Stimulated activated CD4-positive, alpha-beta T cell treated with anti-CD3 and anti-CD28 coated beads, Interleukin-1b, Interleukin-23, amount 100 ng/mL, for 48 hours (primary cell): ENCODE measurements at places on chromosomes 3 and 15.

DNA sequence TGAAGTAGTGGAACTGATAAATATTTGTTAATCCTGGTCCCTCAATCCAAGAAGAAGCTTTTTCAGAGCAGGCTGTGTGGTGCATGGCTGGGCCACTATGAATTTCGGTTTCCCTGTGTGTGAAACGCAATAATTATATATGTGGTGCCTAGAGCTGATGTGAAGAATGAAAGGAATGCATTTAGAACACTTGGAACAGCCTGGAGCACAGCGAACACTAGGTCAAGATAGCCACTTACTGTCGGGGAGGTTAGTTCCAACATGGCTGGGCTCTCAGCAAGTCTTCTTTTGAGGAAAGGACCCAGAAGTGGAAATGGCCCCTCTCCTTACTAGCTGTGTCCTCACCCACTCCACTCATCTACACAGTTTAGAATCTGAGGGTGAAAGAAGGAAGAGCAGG lies 245.7 kb downstream of the FHIT start:
- DNase-seq = no peak

- DNase-seq = peak; percentile 43
Measured at GRCh38 chr3:114706591-114707232, 412.9 kb downstream of the TIGIT start.

DNA sequence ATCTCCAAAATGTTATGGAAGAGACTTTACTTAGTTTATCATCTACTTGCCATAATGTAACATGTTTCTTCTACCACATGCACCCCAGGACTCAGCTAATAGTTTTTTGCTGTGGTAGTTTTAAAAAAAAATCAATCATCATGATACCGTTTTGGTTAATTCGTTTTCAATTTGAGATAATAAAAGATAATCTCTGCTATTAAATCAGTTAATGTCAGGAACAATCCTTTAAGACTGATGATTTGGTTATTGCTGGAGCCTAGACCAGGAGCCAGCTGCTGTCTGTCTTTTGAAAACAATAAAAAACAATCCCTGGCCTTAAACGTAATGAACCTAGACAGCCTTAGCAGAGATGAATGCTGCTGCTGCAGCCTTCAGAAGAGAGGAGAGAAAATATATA lies 403.7 kb downstream of the OXSM start:
- DNase-seq = no peak

GRCh38 chr3:53483821-53484220 lies 10.6 kb upstream of the CACNA1D start:
- DNase-seq = no peak

GRCh38 chr15:89679212-89679611 lies at the start of gene PLIN1:
Gene PLIN1, minus strand, starts transcription at chr15:89679367. Its CDS starts 1,878 bp downstream, at chr15:89677489.
- no peak for DNase-seq

- no peak for DNase-seq
Measured at GRCh38 chr3:4472312-4472711, 5.2 kb upstream of the SUMF1 start.
